ENCODE measurements at places on chromosomes 2 and 18.
A peak's percentile ranks its signal among the peaks of the same experiment; 100 is the strongest.

DNA sequence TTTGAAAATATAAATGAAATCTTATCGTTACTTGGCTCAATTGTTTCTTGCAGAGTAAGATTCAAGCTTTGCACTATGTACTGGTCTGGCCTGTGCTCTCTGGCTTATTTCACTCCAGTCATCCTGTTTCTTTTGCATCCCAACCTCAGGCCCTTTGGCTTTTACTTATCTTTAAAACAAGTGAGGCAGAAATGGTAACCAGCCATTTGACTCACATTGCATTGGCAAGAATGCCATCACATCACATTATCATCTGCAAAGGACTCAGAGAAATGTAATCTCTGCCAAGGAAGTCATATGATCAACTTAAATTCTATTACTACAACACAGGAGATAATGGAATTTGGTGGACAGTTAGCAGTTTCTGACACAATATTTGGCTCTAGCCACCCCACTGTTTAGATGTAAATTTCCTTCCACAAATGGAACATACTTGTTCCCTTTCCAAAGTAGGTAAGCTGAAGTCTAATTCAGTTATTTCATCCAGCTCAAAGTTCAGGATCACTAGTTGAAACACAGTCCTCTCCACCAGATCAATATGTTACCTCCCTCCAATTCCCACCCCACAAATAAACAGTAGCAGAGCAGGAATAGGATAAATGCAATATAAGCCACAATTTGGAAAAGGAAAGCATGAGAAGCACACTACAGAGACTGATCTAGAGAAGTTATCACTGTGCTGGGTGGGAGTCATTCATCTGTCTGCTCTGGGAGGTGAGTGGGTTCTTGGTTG, 65.0 kb upstream of the DSC1 start:
- DNase-seq = no peak

DNA sequence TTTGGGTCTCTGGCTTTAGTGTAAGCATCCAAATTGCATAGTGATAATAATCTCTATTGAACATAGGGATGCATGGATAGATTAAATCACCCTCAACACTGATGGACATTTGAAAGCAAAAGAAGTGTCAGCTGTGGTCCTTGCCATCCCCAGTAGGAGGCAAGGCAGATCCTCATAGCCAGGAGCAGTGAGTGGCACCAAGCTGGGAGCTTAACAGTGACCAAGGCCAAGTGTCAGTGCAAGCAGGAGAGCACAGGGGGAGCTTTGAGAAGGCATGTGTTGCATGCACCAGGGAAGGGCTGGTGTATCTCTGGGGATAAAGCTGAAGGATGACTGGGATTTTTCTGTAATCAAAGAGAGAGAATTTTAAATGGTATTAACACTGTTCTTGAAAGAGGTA, 14.7 kb downstream of the SLC14A1 start:
- DNase-seq = no peak

GRCh38 chr2:225074366-225074765, 32.1 kb upstream of the DOCK10 start:
- DNase-seq = no peak

DNA sequence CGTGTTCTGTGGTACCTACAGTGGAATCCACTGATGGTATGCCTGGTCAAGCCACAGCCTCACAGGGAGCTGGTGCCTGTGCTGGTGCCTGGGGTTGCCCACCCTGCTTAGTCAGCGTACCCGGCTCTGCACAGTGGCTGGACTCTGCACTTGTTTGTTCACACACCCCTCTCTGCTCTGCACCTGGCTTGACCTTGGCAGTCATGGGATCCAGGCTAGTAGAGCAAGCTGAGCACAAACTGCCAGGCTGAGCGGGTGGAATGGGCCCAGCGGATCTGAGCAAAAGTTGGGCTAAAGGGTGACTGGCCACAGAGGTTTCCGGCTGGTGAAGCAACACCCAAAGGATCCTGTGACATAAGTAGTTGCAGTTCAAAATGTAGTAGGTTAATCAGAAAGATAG, 163.5 kb downstream of the CDH19 start:
- DNase-seq = no peak

GRCh38 chr2:49933711-49934110, 779.4 kb upstream of the FSHR start:
- peak; percentile 2 for DNase-seq

- no peak for DNase-seq
Observed at GRCh38 chr2:236525411-236525997, 44.1 kb upstream of the ACKR3 start.

DNA sequence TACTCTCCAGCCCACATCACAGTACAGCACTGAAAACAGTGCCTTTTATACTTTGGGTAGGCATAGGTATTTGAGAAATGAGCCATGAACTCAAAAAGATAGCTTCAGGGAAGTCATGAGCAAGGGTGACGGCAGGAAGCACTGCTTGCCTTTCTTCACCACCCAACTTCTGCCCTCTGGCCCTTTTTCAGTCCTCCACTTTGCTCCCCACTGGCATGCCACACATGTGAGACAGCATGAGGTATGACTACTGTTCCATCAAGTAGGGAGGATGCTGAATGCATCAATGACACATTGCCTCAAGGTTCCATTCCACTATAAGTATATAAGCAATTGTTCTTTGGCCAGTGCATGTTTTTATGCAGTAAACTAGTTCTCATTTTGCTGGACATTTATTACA, 373.0 kb downstream of the NRXN1 start:
- no peak for DNase-seq

DNA sequence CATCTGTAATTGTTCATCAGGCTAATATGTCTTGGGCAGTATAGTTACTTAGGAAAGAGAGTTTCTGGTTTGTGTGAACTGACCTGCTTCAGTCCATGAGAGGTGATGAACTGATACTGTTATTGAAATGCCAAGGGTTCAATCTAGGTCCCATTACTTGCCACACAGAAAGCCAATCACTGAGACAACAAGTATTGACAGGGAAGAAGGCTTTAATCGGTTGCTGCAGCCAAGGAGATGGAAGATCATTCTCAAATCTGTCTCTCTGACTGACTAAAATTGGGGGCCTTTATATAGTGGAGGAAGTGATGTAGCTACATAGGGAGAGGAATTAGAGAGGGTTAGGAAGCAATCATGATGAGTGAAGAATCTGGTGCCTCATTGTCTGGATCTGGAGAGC, 19.9 kb upstream of the FAM98A start:
- no peak for DNase-seq

DNA sequence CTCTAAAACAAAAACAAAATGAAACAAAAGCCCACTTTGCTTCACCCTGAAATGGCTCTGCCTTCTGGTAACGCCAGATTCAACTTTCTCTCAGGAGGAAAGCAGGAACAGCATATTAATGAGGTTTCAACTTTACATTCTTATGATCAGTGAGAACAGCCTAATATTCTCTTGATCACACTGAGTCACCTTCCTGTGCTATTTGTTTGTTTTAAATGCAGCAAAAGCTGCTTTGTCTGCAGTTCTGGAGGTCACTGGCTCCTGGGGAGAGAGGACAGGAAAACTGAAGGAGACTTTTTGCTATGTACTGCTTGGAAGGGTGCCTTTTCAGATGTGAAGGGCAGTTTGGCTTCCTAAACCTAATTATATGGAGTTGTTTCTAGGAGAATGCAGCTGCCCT, 48.1 kb downstream of the MAIP1 start:
- no peak for DNase-seq

- no peak for DNase-seq
Observed at GRCh38 chr2:42618116-42618515, 49.7 kb downstream of the MTA3 start.

GRCh38 chr18:63259567-63260379, 59.8 kb downstream of the BCL2 start:
- DNase-seq = no peak

GRCh38 chr2:149021271-149021719, 17.2 kb upstream of the LYPD6B start:
- no peak for DNase-seq

- no peak for DNase-seq
Observed at GRCh38 chr2:75133621-75134570, 65.4 kb downstream of the TACR1 start.
